ENCODE measurements at places on chromosomes 1 and 21.

- no peak for DNase-seq
Observed at GRCh38 chr1:1631782-1632420, at the start of gene MMP23B. Gene MMP23B, plus strand, starts transcription at chr1:1632173. Its CDS starts 46 bp downstream, at chr1:1632219.

DNA sequence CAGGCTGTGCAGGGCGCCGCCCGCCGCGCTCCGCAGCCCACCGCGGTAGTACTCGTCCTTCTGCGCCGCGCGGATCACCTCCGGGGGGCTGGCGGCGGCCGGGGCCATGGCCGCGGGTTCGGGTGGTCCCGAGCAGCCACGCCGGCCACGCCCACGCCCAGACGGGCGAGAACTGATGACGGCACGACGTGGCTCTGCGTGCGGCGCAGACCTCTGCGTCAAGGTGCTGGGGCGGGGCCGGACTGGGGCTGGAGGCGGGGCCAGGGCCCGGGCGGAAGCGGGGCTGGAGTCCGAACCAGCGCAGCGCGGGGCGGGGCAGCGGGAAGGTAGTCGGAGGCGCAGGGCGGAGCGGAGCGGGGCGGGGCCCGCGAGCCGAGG, at the start of gene PEX10:
Gene PEX10 (minus strand): TSS at position 170 of the 378 bp plus-strand sequence. CDS start 62 bp downstream, at position 108.
- DNase-seq, result peak; percentile 96

GRCh38 chr1:199085903-199086302, 447.1 kb downstream of the PTPRC start:
- DNase-seq, result no peak

GRCh38 chr1:207156826-207157225, 52.8 kb downstream of the C4BPA start:
- no peak for DNase-seq

- no peak for DNase-seq
Observed at GRCh38 chr1:43421976-43422750, 31.6 kb downstream of the HYI start.

DNA sequence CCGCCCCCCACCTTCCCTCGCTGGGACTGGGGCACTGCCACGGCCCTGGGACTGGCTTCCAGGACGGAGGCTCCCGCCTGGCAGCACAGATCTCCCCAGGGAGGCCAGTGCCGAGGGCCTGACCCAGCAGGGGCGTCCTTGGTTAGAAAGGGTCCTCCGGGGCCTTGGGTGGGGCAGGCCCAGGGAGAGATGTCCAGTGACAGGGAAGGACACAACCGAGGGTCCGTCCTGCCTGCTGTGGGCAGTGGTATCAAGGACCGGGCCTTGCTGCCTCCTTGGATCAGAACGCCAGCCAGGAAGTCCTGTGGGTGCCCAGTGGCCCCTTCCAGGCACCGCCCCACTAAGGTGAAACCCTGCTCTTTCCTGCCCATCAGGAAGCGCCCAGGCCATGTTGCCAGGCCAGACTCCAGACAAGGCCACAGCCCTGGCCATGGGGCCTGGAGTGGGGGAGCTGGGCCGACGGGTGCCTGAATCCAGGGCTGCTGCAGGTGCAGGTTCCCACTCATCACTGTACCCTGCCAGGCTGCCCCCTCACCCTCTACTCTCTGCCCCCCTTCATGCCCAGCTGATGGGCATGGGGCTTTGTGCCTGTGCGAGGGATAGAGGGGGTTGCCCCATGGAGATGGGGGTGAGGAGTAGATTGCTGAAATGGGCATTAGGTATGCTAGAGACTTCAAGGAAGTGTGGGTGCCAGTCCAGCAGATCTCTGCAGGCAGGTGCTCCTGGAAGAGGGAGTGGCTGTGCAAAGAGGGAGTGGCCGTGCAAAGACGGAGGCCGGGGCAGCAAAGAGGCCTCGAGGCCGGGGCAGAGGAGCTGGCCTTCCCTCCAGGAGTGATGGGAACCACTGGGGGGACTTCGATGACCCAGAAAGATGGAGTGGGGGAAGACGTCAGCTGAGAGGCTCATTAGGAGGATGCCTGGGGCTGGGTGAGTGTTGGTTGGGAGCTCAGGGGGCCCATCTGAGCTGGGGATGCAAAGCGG, 2.2 kb upstream of the PRKCZ start:
- DNase-seq, result no peak

DNA sequence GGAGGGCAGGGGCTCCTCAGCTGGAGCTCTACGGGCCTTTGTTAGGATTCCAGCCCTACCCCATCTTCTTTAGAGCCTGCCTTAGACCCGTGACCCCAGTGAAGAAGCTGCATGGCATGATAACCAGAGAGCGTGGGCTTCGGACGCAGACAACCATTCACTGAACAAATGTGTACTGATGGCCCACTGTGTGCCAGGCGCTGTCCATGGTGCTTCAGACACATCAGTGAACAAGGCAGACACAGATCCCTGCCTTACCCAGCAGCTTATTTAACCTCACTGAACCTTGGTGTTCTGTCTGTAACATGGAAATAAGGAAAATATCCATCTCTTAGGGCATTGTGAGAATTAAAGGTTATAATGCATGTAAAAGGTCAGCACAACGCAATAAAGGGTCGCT, 9.5 kb downstream of the CHIT1 start:
- DNase-seq, result no peak

DNA sequence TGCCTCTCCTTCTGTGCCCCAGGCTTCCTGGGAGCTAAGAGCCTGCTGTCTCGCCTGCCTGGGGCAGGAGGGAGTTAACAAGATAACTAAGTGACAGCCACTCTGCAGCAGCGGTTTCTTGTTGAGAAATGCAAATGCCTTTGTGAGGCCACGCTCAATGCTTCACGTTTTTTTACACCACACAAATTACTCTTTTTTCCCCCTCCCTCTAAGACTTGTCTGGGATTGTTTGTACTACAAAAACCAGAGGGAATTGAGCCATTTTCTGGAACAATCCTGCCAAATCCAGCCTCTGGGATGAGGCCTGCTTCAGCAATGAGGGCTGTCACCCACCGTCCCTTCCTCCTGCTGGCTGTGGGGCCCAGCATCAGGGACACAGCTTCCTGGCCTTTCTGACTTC, 119.6 kb downstream of the ACTL8 start:
- no peak for DNase-seq

- no peak for DNase-seq
Observed at GRCh38 chr21:45410151-45410864, 5.3 kb downstream of the COL18A1 start.

DNA sequence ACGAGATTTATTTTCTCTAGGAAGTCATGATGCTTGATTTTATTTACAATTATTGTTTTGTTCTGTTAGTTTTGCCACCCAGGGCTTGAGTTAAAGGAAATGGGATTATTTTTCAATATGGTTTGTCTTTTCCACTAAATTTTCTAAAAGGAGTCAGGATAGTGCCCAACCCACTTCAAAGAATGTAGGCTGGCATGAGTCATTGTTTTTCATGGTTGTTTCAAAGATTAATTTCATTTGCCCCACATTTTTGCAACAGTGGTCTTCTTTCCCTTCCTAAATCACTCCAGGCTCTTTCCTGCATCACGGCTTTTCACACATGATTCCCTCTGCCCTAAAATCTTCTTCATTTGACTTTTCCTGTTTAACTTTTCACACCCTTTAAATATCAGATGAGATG, 2.5 kb downstream of the SLAMF6 start:
- DNase-seq, result no peak

DNA sequence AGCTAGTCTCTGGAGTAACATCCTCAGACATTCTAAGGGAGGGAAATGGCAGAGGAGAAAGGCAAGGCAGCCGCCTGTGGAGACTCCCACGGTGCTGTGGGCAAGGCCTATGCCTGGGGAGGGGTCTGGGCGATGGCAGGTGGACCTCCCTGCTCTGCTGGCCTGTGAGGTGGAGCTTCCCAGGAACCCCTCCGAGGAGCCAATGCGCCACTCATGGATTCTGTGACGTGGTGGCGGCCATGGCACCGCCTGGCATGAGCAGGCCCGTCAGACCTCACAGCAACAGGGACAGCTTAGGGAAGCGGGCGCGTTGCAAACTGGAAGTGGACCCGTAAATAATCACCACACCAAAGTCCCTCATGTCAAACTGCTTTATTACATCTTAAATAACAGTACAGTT, 6.7 kb upstream of the NADK start:
- DNase-seq, result no peak

- no peak for DNase-seq
Observed at GRCh38 chr1:61904354-61904753, 162.1 kb downstream of the PATJ start.

GRCh38 chr1:18954270-18955071, 2.0 kb downstream of the IFFO2 start:
- DNase-seq, result no peak

GRCh38 chr1:243420946-243421685, 165.3 kb downstream of the SDCCAG8 start:
- no peak for DNase-seq

DNA sequence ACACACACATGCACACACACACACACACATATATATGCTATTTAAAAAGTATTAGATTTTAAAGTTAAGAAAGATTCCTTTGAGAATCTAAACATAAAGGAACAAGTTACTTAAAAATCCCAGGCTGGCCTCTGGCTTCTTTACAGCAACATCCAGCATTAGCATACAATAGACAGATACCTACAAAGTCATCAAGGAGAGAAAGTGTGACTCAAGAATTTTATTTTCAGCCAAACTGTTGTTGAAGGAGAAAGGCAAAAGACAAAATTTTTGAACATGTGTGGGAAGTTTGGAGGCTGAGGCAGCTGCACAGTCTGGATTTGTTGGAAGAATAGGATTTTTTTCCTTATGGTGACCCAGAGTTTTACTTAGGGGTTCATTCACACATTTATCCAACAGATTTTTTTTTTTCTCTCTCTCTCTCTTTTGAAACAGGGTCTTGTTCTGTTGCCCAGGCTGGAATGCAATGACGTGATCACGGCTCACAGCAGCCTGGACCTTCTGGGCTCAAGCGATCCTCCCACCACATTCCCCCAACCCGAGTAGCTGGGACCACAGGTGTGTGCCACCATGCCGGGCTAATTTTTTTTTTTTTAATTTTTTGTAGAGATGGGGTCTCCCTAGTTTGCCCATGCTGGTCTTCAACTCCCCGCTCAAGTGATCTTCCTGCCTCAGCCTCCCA, 24.0 kb upstream of the SPOCD1 start:
- DNase-seq, result no peak

- no peak for DNase-seq
Observed at GRCh38 chr1:29398431-29398830, 162.1 kb downstream of the PTPRU start.

- no peak for DNase-seq
Observed at GRCh38 chr1:245310571-245311531, 156.1 kb downstream of the KIF26B start.

DNA sequence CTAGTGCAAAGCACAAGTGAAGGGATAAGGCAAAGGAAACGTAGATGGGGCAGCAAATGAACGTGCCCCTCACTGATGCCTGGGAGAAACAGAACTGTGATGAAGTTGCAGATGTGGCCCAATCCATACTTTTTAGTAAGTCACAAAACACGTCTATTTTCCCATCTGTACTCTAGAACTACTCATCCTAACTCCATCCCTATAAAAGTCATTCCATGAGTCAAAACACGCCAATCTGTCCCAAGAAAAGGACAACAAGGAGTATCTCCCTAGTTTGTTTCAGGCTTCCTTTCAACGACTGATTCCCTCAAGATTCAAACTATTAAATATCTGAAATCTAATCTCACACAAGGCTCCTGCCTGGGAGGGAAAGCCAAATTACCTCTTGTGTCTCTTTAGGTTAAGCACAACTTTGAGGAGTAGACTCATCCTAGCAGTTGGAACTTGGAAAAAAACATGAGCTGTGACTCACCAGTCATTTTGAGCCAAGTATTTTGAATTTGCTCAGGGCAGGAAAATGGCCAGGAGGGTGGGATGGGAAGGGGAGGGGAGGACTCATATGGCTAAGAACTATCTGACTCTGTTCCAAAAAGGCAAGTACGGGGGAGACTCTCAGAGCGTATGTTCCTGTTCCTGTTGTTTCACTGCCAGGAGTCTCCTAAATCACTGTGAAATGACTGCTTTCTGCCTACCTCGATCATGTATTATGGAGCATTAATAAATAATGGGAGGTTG, 214.5 kb upstream of the CAMK1G start:
- DNase-seq, result no peak

- no peak for DNase-seq
Observed at GRCh38 chr1:181091309-181092040, 3.0 kb downstream of the IER5 start.

DNA sequence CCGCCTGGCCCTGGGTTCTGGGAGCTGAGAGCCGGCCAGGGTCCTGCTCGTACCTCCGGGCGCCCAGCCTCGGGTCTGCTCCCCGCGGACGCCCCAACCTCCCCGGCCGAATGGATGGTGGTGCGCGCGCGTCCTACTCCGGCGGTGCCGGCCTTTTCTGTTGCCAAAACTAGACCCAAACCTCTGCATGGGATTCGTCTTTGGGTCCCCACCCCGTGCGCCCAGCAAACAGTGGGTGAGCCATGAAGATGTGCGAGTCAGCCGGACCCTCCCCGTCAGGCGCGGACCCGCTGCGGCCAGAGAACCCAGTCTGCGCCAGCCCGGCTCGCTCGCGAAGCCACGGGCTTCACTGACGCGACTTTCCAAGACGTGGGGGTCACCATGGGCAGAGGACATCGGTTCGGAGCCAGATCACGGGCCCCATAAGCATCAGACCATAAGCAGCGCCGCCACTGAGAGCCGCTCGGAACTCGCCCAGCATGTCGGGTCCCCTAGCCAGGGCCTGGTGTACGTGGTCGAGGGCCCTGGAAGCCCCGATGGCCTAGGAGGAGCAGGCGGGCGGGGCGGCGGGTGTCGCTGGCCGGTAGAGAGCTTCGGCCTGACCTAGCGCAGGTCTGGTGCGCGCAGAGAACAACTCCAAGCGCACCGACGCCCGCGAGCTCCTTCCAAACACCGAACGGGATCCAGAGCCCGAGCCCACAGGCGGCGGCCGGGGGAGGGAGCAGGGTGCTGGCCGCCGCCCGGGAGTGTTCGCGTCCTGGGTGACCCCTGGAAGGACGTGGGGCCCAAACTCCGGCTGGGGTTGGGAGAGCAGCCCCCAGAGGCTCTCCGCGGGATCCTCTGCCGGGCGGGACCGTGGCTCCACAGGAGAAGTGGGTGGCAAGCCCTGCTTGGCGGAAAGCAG, 1.0 kb upstream of the TP73 start:
- DNase-seq, result no peak

DNA sequence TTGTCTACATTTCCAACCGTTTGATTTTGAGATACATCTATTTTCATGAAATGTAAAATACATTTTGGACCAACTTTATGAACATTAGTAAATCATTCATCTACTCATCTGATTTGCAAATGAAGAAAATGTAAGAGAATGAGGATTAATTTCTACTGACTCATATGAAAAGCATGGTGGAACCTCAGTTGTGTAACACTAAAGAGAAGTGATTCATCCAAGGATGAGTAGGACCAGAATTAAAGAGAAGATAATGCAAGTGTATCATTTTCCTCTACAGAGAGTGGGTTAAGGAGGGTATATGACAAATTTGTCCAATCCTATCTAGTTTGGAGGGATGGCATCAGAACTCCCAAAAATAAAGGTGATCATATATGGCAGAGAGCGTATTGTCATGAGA, 1967.6 kb downstream of the MRPL39 start:
- DNase-seq, result no peak

GRCh38 chr1:236240675-236241074, 41.1 kb downstream of the ERO1B start:
- DNase-seq, result no peak

- no peak for DNase-seq
Observed at GRCh38 chr1:69833536-69833935, 265.8 kb downstream of the LRRC7 start.
